Right renal pelvis (tissue), 4 donors: ENCODE measurements at places on chromosomes 16 and 17. TPM values are rescaled to one million over a fixed set of nuclear protein-coding genes. Genes with fewer than 3 reads are reported as not detected.

KRT39 gene
- polyA plus RNA-seq = not detected

ACACA gene
- polyA plus RNA-seq = 43.3 TPM

OTOP2 gene
- 0.03 TPM for polyA plus RNA-seq

CA7 gene
- polyA plus RNA-seq = 0.24 TPM

KRT34 gene
- not detected for polyA plus RNA-seq

ESRP2 gene
- polyA plus RNA-seq = 27.5 TPM

MYH8 gene
- 0.89 TPM for polyA plus RNA-seq

SP6 gene
- 2.3 TPM for polyA plus RNA-seq

KRTAP9-4 gene
- polyA plus RNA-seq = not detected

AURKB gene
- polyA plus RNA-seq = 35.4 TPM

AFMID gene
- polyA plus RNA-seq = 63.4 TPM
